ENCODE measurements at places on chromosomes 11 and 22. TPM values are rescaled to one million over a fixed set of nuclear protein-coding genes. Genes with fewer than 3 reads are reported as not detected.

CRYBA4 gene
- 3.1 TPM for polyA plus RNA-seq

RASSF10 gene
- 0.99 TPM for polyA plus RNA-seq

APOBEC3B gene
- 43.3 TPM for polyA plus RNA-seq

KRTAP5-3 gene
- not detected for polyA plus RNA-seq

ELFN2 gene
- 1.3 TPM for polyA plus RNA-seq

HEPHL1 gene
- 0.02 TPM for polyA plus RNA-seq

GTSE1 gene
- polyA plus RNA-seq: 25.7 TPM

EXPH5 gene
- polyA plus RNA-seq: 0.86 TPM

IFITM2 gene
- polyA plus RNA-seq: 902 TPM

UCP3 gene
- polyA plus RNA-seq: 0.85 TPM

IL18 gene
- 0.29 TPM for polyA plus RNA-seq

APOBEC3H gene
- polyA plus RNA-seq: 0.52 TPM

SLC17A6 gene
- polyA plus RNA-seq: 0.06 TPM

TPBGL gene
- 0.25 TPM for polyA plus RNA-seq

OR52I2 gene
- polyA plus RNA-seq: not detected

UFD1 gene
- 84.6 TPM for polyA plus RNA-seq

BCO2 gene
- polyA plus RNA-seq: 0.42 TPM

LRRC55 gene
- polyA plus RNA-seq: 0.64 TPM

C22orf31 gene
- polyA plus RNA-seq: not detected

MIOX gene
- polyA plus RNA-seq: 0.32 TPM

DTX4 gene
- 13.0 TPM for polyA plus RNA-seq

HSPB2 gene
- 0.86 TPM for polyA plus RNA-seq

SIAE gene
- 1.9 TPM for polyA plus RNA-seq

ALX4 gene
- polyA plus RNA-seq: not detected

PKDREJ gene
- 0.02 TPM for polyA plus RNA-seq

HBE1 gene
- polyA plus RNA-seq: 0.39 TPM

FGF19 gene
- polyA plus RNA-seq: 14.8 TPM

MIAT gene
- 27.6 TPM for polyA plus RNA-seq

C11orf87 gene
- 0.32 TPM for polyA plus RNA-seq

DLG2 gene
- 2.2 TPM for polyA plus RNA-seq

UBQLNL gene
- polyA plus RNA-seq: 0.35 TPM

SHISAL1 gene
- 3.7 TPM for polyA plus RNA-seq

FGF4 gene
- polyA plus RNA-seq: 0.57 TPM

KRTAP5-9 gene
- not detected for polyA plus RNA-seq

MRPL48 gene
- polyA plus RNA-seq: 34.9 TPM

FKBP2 gene
- 67.3 TPM for polyA plus RNA-seq

DYNC2H1 gene
- polyA plus RNA-seq: 2.7 TPM

BRSK2 gene
- 23.9 TPM for polyA plus RNA-seq

NLRX1 gene
- polyA plus RNA-seq: 18.6 TPM
